ENCODE measurements at places on chromosomes 12 and 14. TPM values are rescaled to one million over a fixed set of nuclear protein-coding genes. Genes with fewer than 3 reads are reported as not detected.

VASH1 gene
- 0.68 TPM for total RNA-seq

SRP54 gene
- total RNA-seq = 41.7 TPM

SOX5 gene
- 19.6 TPM for total RNA-seq

CMA1 gene
- total RNA-seq = not detected

DEPDC4 gene
- 0.64 TPM for total RNA-seq

EFS gene
- 63.0 TPM for total RNA-seq

FGD4 gene
- 45.6 TPM for total RNA-seq

KRT6C gene
- total RNA-seq = not detected

BEST3 gene
- 0.52 TPM for total RNA-seq

MAP3K9 gene
- 12.6 TPM for total RNA-seq

LRIG3 gene
- 225 TPM for total RNA-seq

EMP1 gene
- total RNA-seq = 1,767 TPM

CLEC4D gene
- not detected for total RNA-seq

CBLN3 gene
- total RNA-seq = not detected

Data from suprapubic skin (tissue), 4 donors.